IPS DF 6.9 (cell line): ENCODE measurements at places on chromosomes 2 and 18.

DNA sequence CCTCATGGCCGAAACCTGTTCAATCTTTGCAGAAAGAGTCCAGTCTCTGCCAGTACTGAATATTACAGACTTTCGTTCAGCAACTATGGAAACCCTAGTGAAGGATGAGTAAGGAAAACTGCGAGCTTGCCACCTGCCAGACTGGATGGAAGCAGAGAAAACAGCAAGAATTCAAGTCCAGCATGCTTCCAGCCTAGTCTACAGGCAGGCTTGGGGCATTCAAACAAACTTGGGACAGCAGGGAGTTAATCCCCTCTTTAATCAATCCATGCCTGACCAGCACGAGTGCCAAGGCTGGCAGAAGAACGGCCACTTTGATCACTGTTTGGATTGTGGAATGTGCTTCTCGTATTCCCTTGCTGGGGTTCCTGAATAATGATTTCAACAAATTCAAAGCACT is 145.2 kb downstream of the EPHA4 start:
- DNase-seq: no peak

DNA sequence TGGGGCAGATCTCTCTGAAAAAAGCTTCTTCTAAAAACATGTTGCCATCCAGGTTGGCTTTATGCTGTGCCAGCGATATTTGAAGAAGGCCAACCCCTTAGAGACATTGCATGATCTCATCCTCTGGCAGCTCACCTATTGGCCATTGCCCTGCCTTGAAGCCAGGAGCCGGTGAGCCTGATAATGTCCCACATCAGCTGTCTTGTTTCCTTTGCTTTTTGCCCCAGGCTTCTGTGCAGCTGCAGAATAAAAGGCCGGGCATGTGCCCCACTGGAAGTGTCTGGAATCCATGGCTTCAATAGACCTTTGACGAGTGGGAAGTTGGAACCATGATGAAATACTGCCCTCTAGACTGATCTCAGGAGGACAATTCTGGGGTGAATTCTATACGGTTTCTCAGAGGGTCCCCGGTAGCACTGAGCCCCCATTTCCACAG is 523.5 kb upstream of the ZEB2 start:
- DNase-seq: no peak

- DNase-seq: no peak
Measured at GRCh38 chr2:210226223-210226622, 976 bp upstream of the ACADL start.

DNA sequence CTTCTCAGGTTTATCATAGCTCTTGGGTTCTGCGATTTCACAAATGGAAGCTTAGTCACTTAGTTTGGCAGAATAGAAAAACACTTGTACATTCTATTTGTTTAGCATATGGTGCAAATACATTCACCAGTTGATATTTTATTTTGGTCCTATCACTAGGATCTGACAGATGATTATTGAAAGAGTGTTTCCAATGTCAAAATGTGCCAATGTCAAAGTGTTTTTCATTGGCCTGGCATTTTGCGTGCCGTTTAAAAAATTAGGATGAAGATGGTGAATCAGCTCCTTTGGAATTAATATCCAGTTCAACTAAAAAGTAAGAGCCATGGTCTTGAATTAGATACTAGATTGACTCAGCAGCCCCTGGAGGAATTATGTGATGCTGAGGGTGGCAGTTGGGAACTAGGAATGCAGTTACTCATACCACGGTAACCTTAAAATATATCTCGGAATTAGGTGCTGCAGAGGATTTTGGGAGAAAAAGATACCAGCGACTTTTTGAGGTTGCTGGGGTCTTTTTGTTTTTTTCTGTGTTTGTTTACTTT is 87.0 kb downstream of the SPHKAP start:
- DNase-seq: no peak

DNA sequence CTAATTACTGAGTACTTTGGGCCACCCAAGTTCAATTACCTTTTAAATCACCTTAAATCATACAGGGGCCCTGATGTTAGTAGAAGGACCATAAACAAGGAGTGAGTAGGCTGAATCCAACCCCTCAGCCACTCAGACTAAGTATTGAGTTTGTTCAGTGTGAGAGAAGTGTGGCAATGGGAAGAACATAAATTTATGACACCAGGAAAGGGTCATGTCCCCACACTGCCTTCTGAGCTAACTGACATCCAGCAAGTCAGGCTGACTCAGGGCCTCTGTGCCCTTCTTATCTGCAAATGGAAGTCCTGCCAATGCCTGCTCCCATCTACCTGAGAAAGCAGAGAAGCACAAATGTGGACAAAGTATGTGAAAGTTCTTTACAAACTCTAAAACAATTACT is 12.9 kb downstream of the PLEKHM3 start:
- no peak for DNase-seq

GRCh38 chr2:196983934-196984333 is 57.4 kb upstream of the PGAP1 start:
- DNase-seq: no peak

DNA sequence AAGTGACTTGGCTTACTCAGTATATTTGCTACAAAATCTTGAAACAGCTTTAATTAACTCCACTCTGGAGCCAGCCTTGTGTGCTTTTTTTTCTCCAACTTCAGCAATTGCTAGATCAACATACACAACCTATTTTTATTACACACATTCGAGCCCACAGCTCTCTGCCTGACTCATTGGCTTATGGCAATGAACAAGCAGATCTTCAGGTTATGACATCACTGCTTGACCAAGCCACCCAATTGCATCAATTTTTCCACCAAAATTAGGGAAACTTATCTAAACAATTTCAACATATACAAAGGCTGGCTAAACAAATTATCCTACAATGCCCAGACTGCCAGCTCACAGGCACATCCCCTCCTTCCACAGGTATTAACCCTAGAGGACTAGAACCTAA is 39.6 kb upstream of the PDK1 start:
- no peak for DNase-seq

DNA sequence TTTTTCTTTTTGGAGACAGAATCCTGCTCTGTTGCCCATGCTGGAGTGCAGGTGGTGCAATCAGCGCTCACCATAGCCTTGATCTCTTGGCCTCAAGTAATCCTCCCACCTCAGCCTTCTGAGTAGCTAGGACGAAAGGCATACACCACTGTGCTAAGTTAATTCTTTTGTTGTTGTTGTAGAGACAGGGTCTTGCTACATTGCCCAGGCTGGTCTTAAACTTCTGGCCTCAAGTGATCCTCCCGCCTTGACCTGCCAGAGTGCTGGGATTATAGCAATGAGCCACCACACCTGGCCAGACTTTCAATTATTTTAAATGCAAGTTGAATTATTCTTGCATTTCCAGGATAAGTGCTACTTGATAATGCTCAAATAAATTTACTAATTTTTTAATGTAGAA is 126.5 kb downstream of the DTNB start:
- DNase-seq: no peak

- no peak for DNase-seq
Measured at GRCh38 chr2:120496235-120496634, 150.3 kb downstream of the INHBB start.

- no peak for DNase-seq
Measured at GRCh38 chr18:36496022-36496421, 198.5 kb downstream of the FHOD3 start.

- no peak for DNase-seq
Measured at GRCh38 chr2:45731141-45731540, 79.7 kb downstream of the PRKCE start.

DNA sequence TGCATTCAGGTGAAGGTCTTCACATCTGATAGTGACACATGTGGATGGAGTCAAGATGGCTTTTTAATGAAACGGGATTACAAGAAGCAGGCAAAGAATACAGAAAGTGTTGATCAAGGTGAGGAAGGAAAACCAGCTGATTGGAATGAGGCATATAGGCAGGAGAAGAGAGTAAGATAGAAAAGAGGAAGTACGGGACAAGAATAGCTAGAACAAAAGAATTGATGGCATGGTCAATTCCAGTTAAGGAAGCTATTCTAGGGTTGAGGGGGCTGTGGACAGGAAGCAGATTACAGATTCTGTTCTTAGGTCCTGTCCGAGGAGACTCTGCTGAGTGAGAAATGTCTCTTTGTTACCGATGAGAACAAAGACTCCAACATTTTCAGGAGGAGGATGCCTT is 13.2 kb upstream of the NCK2 start:
- DNase-seq: no peak

DNA sequence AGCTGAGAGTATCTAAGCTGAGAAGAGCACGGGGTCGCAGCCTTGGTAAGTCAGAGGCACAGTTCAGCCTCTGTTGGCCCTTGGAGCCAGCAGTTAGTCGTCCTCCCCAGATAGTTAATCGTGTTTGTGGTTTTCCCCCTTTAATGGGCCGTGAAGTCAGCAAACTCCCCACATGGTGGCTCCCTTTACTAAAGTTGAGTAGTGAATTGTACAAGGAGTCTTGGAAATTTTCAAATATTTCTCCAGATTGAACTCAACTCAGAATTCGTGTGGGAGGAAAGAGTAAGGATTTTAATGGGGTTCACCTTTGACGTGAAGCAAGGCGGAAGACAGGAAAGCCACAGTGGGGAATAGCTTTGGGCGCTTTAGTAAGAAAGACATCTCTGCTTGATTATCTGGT is 2.4 kb upstream of the ADCYAP1 start:
- DNase-seq: no peak

GRCh38 chr18:48074929-48075706 is 144.7 kb upstream of the SMAD2 start:
- no peak for DNase-seq

- DNase-seq: no peak
Measured at GRCh38 chr2:134482131-134482723, 228.4 kb downstream of the MGAT5 start.

DNA sequence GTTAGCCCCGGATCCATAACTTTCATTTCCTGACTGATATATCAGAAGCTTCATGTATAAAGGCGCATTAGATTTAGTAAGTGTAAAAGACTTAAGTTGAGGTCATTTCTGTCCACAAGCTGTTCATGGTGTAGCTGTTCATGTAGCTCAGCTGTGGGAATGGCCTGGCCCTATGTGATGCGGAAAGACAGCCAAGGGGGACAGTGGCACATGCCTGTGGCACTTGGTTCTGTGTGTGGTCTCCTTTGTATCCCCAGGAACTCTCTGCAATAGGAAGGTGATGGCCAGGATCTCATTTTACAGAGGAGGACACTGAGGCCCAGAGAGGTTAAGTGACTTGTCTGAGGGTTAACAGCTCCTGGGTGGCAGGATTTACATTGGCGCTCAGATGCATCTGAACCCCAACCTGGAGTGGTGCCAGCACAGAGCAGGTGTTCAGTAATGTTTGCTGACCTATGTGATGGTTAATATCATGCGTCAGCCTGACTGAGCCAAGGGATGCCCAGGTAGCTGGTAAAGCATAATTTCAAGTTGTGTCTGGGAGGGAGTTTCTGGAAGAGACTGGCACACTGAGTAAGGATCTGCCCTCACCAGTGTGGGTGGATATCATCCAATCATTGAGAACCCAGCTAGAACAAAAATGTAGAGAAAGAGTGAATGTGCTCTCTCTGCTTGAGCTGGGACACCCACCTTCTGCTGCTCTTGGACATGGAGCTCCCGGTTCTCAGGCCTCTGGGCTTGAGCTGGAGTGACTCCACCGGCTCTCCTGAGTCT is 25.4 kb downstream of the HPCAL1 start:
- no peak for DNase-seq

GRCh38 chr2:72897785-72898584 is 10.8 kb downstream of the SPR start:
- no peak for DNase-seq

- DNase-seq: no peak
Measured at GRCh38 chr2:138622613-138623012, 121.0 kb downstream of the SPOPL start.

DNA sequence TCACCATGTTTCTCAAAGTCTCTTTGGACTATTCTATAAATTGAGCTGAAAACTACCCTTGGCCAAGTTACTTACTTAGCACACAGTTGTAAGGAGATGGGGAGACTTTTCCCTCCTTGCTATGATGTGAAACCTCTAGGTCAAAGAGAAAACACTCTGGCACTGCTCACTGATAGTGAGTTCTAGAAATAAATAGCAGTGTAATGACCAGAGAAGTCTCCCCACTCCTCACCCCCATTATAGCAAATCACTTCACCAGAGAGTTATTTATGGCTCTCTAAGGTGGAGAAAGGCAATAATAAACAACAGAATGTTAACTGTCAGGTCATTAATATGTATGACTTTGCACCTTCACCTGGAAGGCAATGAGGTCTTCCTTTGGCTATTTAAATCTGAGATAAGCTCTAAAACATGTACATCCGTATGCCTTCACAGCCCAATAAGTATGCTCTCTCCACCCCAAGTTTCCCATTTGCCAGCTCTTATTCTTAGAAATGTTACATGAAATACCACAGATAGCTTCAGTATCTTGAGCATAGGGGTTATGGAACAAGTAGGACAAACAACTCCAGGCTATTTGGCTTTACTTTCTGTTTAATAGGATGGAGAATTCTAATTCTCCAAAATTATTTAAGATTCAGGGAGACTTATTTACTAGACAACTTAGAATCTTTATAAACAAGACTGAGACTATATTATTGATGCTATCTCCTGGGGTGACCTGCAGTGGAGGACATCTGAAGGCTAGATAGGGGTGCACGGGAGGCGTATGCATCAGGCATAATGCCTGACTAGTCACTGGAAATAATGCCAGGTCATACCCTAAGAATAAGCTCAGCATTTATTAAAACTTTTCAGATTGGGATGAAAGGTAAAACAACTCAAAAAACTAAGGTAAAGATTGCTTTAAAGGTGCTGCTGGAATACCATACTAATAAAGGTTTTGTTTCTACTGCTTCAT is 65.3 kb upstream of the DTNB start:
- no peak for DNase-seq

DNA sequence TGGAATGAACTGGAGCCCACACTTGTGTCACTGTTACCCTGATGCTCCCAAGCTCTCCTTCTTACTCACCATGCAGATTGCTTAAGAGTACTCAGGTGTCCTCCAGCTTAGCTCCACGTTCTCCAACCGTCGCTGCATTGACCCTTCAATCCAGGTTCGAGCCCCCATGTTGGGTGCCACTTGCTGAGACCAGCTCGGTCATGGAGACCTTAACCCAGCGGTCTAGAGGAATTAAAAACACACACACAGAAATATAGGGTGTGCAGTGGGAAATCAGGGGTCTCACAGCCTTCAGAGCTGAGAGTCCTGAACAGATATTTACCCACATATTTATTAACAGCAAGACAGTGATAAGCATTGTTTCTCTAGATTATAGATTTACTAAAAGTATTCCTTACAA is 229.1 kb upstream of the APCDD1 start:
- no peak for DNase-seq

- no peak for DNase-seq
Measured at GRCh38 chr2:174566871-174567270, 30.7 kb downstream of the WIPF1 start.

- no peak for DNase-seq
Measured at GRCh38 chr2:119696005-119696404, 17.0 kb downstream of the TMEM177 start.
